ENCODE measurements at places on chromosomes 4 and X.

DNA sequence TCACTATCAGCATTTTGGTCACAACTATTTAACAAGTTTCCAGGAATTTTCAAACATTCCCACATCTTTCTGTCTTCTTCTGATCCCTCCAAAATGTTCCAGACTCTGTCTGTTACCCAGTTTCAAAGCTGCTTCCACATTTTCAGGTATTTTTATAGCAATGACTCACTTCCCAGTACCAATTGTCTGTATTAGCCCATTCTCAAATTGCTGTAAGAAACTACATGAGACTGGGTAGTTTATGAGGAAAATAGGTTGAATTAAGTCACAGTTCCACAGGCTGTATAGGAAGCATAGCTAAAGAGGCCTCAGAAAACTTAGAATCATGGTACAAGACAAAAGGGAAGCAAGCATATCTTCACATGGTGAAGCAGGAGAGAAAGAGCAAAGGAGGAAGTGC lies 475.0 kb upstream of the PCDH7 start:
- DNase-seq: no peak

DNA sequence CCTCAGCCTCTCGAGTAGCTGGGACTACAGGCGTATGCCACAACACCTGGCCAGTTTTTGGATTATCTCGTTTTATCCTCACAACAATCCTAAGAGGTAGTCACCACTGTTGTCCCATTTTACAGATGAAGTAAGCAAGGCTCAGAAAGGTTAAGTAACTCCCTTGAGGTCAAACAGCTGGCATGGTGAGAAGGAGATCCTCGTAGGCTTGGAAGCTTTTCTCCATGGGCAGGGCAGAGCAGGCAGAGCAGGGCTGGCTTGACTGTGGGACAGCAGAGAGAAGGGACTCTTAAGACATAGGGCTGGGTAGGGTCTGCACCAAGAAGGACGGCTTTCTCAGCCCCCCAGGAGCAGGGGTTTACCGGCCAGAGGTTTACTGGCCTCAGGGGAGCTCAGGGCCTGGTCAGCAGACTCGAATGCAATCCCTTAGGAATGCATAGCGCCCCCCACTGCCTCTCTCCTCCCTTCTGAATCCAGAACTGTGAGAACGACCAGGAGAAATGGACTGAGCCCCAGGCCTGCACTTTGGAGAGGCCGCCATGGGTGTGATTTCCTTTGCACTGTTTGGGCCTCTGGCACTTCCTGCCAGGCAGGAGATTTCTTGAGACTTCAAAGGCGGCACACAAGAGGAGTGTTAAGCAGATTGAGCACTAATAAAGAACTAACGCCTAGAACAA lies 14.0 kb upstream of the CDKN2AIP start:
- DNase-seq: no peak

DNA sequence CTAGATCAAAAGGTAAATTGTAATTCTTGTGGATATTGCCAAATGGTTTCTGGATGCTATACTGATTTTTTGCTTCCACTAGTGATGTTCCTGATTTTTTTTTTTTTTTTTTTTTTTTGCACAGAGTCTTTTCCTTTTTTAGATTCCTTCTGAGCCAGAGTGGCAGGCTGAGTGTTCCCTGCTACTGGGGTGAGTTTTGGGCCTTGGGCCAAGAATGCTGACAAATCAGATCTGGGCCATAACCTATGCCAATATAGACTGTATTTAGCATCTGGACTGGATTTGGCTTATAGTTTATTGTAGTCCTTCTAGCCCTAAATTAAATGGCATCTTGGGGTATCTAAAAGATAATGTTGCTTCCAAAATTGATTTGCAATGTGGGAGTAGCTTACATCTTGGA lies 52.8 kb downstream of the REPS2 start:
- no peak for DNase-seq

DNA sequence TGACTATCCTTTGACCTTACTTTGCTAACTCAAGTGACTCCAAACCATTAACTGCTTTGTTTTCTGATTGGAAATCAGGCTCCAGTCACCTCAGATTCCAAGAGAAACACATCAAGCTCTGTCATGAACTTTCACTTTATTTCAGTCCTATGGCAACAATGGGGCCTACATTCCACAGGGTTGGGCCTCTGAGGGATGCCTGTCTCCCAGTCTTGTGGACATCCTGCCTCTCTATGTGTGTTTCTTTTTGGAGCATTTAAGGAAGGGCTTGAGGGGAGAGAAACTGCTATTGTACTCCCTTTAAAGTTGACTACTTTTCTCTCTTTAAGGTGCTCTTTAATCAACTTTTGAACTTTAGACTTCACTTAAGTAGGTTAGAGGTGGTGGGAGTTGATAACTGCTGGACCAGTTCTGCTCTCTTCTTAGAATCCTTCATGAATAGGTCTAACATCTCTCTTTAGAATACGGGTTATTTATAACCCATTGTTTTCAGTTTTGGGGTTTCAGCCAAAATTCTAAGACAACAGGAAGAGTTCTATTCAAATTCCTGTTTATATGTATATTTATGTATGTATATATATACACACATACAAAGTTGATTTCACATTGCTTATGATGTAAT lies 274.3 kb upstream of the NR3C2 start:
- no peak for DNase-seq

- DNase-seq: no peak
These were observed 329 bp downstream of the TBC1D14 start for GRCh38 chr4:6909970-6910339.

GRCh38 chrX:118773782-118774181 lies 46.4 kb downstream of the IL13RA1 start:
- DNase-seq: no peak

- DNase-seq: no peak
These were observed 1219.0 kb downstream of the ARAP2 start for GRCh38 chr4:35025152-35025834.

- DNase-seq: no peak
These were observed 28.2 kb downstream of the CENPU start for GRCh38 chr4:184705692-184706091.

- no peak for DNase-seq
These were observed 7.5 kb upstream of the HPGDS start for GRCh38 chr4:94350095-94350494.

DNA sequence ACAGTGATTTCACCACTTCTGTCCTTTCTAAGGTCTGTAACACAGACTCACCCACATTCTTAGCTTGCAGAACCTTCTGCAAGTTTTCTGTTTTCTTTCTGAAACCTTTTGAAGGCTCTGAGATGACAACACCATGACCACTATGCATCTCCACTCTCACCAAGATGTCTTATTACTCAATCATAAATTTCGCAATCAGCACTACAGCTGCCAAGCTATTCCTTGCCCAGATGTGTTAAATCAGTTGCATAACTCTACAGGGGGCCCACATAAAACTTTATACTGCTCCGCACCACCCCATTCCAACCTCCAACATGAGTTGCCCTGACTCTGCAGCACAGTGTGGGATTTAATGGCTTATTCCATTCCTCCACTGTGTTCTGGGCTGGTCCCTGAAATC lies 229.9 kb downstream of the COL25A1 start:
- DNase-seq: peak; percentile 66

DNA sequence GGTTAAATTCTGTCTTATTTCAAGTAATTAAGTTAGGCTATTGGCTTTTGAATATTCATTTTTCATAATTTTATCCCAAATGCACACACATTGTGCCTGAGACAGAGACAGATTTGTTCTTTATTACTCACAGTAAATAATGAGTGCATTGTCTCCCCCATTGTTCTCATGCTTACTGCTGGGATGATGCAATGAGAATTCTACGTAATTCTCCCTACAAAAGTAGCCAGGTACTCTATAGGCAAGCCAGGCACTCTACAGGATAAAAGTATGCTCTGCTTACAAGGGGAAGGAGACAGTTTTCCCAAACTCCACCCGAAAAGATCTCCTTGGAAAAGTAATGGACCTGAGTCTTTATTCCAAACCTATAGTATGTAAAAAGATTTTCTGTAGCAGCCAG lies 1890.7 kb upstream of the PCDH10 start:
- no peak for DNase-seq

- DNase-seq: no peak
These were observed 646.0 kb downstream of the RPA4 start for GRCh38 chrX:97529536-97530200.

GRCh38 chrX:41377624-41378023 lies 43.7 kb downstream of the DDX3X start:
- DNase-seq: no peak

All from brain pericyte (primary cell).